ENCODE measurements at places on chromosomes 4 and X.

DNA sequence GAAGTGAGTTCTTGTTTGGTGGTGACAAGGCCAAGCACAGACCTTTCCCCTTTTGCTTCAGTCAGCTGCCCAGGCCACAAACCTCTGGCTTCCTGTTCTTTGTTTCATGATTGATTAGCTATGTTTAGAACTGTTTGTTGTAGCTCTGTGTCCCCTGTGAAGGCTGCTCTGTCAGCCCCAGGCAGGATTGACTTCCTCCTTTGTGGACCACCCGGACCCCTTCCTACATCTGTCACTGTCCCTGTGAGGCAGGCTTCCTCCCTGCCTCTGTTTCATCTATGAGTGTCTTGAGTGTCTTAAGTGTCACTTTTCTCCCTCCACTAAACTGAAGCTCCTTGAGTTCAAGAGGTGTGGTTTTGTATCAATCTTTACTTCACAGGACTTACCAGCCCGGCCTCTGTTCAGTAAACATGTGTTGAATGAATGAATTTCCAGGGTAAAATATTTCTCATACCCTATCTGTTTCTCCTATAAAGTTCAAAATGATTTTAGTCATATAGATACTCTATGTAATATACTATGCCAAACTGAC, 83.5 kb downstream of the ZNF674 start:
- no peak for DNase-seq

- no peak for DNase-seq
Observed at GRCh38 chr4:46927201-46927600, 18.2 kb upstream of the COX7B2 start.

- peak; percentile 35 for DNase-seq
Observed at GRCh38 chr4:173516621-173517524, 13.2 kb downstream of the HAND2 start.

DNA sequence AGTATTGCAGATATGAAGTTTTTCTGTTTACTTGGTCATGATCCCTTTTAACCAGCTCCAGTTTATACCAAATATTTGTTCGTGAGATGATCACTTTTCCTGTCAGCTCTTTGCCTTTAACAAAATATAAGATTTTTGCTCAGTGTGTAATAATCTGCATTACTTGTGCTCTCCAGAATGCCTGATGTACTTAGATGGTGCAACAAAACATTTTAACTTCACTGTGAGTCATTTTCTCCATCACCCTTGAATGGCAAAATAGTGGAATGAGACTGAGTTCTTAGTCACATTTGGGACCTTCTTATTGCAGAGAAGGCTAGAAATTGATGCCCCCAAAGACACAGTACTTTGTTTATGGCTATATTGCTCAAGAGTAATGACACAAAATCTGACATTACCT, 252.0 kb downstream of the FRMPD4 start:
- peak; percentile 73 for DNase-seq

DNA sequence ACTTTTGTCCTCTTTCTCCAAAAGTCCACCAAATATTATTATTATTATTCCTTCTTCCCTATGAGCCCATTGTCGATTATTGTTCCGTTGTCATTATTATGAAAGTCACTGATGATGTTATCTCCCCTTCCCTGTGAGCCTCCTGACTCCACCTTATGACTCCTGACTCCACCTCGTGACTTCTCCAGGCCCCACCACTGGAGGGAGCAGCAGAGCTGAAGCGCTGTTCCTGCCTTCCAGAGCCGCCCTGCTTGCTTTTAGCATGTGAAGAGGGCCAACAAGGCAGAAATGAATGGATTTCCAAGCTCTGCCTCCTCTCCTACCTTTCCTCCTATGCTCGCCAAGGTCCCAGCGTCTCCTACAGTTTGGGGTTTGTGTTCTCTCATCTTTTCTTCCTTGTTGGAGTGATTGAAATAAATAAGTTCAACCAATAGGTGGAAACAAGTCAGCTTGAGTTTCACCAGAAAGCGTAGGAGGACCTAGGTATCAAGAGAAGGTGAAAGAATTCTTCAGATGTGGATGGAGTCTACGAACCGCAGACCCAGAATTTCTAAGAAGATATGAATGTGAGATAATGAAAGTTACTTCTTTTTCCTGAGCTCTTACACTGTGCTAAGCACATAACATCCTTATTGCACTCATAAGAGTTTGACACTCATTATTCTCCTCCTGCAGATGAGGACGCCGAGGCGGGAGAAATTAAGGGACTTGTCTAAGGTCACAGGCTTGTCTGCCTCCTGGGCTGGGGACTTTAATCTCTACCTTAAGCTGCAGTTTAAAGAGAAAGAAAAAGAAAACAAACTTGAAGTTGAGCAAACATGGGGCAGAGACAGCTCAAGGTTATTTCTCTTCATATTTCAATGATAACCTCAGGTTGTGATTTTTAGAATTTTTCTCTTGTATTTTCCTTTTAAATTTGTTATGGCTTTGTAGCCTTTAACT, 26.1 kb downstream of the IGSF1 start:
- DNase-seq, result no peak

DNA sequence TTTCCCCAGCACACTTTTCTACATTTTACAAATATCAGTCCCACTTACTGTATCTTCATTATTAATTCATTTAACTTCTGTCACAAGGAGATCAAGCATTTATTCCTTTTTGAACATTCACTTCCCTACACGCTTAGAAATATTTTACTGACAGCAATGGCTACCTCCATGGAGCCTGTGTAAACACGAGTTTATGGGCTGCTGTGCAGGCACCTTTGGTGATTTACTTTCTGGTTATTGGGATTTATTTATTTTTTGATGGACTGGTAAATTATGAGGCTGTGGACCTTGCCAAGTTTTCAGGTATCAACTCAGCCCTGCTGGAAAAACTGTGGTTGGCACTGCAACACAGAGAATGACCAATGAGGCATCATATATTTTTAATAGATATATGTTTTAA, 45.4 kb upstream of the PAQR3 start:
- no peak for DNase-seq

GRCh38 chrX:129461801-129462456, 61.4 kb downstream of the SMARCA1 start:
- DNase-seq, result no peak

GRCh38 chrX:38970074-38970473, 168.8 kb downstream of the MID1IP1 start:
- no peak for DNase-seq

- DNase-seq, result no peak
Observed at GRCh38 chrX:139204898-139205667, 325.5 kb upstream of the F9 start.
